Activated CD4-positive, CD25-positive, alpha-beta regulatory T cell treated with anti-CD3 and anti-CD28 coated beads, Interleukin-2, amount 50 U/mL, for 16 hours (primary cell): ENCODE measurements at places on chromosomes 1 and 21.
A peak's percentile ranks its signal among the peaks of the same experiment; 100 is the strongest.

DNA sequence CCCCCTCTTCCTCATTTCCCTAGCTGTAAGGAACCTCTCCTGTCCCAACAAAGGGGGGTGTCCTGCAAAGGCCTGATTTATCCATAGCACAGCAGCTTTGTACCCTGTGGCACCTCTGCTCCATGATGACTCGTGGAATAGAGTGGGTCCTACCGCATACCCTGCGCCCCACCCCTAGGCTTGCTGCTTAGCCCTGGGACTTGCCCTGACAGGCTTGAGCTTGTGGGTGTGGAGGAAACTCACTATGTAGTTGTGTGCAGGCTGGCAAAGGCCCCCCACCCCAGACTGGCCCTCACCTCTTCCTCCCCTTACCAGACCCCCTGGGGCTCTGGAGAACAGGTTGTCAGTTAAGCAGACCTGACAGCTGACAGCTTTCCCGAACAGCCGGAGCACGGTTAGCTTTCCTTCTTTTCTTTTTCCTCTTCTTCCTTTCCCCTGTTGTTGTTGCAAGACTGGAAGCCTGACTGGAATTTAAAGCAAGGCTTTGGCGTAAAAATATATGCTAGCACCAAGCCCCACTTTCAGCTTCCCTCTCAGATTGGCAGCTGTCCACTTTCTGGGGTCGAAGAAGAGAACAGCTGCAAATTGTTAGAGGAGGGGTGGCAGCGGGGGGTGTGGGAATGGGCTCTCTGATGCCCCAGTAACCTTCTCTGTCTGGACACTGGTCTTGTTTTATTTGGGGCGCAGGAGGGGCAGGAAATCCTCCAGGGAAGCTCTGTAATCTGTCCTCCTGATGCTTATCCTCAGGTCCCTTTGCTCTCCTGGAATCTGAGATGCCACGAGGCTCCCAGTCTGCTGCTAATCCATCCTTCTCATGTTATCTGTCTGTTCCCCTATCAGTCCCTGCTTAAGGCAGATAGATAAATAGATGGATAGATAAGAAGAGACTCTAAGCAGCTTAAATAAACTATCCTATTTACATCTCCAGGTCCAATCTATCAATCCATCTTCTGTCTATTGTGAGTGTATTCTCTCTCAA, 134.6 kb downstream of the BRINP2 start:
- no peak for DNase-seq

DNA sequence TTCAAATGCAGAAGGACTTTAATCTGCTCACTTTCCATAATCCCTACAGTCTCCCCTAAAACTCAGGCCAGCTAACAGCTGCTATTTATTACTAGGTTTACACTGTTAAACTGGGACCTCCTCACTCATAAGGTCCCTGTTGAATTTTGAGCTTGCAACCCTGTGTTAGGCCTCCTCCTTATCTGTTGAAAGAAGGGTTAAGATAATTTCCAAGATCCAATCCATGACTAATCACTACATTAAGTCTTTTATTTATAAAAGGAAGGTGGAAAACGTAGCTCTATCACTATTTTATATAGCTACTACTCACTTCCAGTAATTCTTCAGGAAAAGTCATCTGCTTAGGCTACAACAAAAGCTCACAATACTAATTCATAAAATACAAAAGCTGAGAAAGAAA, 79.5 kb downstream of the EVI5 start:
- no peak for DNase-seq

DNA sequence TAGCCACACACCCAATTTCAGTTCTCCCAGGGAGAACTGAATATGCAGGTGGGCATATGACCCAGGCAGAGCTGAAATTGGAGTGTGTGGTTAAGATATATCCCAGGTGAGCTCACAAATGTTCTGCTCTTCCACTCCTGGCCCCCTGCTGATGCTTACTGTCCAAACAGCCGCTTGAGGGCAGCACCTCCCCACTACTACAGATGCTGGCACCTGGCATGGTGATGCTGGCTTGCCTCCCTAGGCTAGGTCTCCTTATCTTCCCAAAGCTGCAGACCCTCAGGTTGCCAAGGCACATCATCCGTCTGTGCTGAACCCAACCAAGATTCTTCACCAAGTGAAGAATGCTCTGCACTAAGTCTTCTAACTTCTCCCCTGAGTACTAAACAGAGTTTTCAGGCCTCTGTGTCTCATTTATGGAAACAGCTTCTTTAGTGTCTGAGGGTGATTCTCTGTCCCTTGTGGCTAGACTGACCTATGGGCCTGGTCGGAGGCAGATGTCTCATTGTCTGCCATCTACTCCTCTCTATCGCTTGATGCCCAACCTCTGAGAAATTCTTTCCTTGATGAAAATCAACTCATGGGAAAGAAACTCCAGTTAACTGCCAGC, 27.2 kb downstream of the XCL1 start:
- DNase-seq, result peak; percentile 15

DNA sequence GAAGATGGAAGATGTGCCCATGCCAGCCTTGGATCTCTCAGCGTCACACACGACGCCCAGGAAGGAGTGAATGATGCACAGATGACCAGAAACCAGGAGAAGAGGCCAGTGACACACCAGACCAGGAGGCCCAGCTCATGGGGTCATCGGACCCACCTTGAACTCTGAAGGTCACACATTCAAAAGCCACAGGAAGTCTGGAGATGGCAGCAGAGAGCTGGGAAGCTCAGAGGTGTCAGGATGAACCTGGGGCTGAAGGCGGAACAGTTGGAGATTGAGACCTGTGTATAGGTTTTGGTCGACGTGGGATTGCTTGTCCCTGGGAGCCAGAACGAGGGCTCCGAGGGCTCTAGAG, 43.6 kb downstream of the SLC19A1 start:
- no peak for DNase-seq
